ENCODE measurements at places on chromosomes 5 and 9.

- peak; percentile 89 for DNase-seq
Measured at GRCh38 chr5:138459311-138459933, 5.9 kb upstream of the EGR1 start.

DNA sequence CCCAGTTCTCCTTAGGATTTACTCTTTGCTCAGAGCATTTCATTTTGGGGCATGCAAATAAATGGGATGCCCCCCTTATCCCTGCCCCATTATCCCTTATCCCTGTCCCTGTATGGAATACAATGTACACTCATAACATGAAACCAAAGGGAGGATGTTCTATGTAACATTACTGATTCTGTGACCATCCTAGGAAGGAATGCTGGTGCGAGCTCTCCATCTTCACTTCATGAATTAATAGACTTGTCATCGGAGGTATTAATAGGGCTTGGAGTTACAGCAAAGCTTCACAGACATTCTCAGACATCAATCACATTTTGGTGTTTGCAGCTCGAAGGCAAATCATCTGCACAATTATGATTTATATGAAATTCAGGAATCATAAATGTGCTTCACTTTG is 20.4 kb upstream of the PIK3R1 start:
- no peak for DNase-seq

DNA sequence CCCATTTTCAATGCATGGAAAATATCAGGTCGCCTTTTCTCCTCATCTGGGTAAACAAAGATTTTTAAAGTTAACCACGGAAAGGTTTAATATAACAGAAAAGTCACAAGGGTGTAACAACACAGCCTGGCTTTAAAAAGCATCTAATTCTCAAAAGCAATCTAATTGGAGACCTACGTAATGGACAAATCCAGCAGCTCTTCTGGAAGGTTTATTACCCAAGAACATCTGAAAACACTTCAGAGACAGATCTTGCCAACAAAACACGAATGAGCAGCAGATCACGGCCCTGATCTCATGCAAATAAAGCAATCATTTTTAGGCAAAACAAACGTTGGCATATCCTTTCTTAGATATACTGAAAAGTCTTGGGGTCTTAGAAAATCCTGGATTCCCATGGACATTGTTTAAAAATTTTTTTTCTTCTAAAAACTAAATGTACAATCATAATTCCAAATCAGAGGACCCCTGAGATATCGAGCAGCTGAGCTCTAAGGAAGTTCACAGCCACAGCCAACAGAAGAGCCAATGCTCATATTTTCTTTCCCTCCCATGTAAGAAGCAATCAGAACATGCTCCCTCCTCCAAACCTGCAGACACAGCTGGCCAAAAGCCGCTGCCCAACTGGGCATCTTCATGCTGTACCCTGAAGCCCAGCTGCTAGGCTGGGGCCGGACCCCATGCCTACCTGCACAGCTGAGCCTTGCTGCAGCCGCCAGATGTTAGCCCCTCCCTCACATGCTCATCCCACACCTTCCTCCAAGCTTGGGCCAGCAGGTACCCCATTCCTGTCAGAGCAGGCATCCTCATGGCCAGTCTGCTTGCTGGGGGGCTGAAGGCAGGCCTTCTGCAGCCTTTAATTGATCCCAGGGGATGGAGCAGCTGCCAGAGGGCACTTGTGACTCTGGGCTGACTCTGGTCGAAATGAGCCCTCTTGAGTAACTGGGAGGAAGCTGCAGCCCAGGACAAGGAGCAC is 11.2 kb downstream of the ANKS6 start:
- DNase-seq: no peak

GRCh38 chr5:4879693-4880303 is 260.3 kb upstream of the ADAMTS16 start:
- DNase-seq: peak; percentile 72

DNA sequence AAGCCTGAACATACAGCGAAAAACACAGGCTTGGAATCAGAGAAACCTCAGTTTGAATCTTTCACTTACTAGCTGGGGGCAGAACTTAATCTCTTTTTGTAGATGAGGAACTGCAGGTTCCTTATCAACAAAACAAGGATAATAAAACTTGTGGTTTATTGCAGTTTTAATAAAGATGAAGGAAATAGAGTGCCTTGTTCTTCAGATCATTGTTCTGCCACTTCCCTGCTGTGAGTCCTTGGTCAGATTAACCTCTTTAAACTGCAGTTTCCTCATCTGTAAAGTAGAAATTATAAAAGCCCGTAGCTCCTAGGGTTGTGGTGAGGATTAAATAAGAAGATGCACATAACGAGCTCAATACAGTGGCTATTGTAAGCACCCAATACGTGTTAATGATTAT is 57.4 kb downstream of the FEM1C start:
- DNase-seq: no peak

DNA sequence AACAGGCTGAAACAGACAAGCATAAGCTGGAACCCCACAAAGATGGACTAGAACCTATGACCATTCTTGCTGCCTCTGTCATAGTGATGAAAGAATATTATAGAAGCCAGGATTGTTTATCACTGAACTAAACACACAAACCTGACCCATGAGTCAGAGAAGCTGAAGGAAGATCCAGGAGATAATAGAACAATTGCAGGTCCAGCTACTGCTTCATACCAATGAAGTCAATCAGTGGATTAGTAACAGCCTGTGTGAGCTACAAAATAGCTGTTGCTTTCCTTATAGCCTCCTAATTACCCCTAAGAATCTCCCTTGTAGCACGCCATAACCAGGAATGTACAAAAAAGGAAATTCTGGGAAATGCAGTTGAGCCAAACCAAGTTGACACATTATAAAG is 459.9 kb upstream of the ZNF462 start:
- no peak for DNase-seq

GRCh38 chr5:178207183-178207916 is 3.0 kb downstream of the HNRNPAB start:
- DNase-seq: no peak

DNA sequence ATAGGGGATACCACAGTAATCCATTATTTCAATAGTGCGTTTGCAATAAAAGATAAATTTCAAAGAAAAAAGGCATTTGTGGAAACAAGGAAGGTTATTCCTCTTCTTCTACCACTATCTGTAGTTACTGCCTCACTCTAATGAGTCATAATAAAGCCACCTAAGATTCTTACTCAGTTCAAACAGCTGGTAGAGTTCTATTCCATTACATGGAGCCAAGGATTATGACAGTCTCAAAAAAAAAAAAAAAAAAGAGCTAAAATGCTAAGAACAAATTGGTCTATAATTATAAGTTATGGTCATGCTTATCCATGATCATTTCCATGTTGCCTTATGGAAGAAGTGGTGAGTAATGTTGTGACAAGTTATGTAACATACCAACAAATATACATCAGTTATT is 46.3 kb downstream of the DENND1A start:
- DNase-seq: no peak

DNA sequence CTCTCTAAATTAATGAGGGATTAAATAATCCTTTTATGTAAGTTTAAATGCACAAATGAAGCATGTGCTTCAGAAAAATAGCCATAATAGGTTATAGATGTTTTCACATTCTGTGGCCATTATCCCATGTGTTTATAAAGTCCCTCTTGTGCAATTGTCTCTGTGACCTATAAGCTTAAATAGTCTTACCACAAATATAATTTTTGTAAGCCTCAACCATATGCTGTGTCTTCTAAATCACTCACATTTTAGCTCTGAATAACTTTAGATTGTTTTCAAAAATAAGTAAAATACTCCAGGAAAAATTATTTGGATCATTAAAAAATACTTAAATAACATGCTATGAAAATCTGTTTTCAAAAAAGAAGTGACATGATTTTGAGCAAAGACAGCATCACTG is 1894.7 kb downstream of the MAT2B start:
- no peak for DNase-seq

DNA sequence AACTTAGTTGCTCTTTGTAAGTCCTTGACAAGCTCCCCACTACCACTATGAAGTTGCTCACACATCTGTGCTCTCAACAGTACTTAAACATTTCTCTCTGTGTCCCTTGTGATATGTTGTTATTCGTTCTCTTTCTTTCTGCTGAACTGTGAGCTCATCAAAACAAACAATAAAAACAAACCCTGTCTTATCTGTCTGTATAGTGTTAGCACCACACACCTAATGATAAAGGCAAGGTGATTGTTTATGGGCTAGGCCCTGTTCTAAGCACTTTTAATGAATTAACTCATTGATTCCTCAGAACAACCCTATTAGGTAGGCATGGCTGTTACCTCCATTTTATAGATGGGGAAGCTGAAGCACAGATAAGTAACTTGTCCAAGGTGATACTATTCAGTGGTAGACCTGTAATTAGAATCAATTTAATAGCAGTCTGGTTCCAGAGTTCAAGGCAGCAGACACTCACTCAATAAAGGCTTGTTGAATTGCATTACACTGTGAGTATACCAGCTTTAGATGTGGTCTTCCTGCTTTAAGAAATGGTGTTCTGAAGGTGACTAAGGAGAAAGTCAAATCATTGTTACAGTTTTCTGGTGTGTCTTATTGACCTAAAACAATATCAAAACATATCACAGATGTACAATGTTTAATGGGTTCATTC is 153.6 kb upstream of the ELL2 start:
- DNase-seq: no peak

DNA sequence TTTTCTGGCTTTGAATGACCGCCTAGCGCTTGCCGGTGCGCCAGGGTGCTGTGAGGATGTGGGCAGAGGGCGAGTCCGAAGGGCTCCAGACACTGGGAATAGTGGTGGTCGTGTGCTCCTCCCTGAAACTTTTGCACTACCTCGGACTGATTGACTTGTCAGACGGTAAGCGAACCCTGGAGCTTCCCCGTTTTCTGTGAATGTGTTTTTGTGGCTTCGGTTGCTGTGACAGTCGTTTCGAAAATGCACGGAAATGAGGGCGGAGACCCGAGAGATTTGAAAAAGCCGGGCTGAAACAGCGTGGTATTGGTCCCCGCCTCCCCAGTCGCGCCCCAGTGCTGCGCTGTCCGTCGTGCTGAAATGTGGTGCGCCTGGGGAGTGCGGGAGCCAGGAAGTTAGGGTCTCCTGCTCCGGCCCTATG is 102.5 kb upstream of the GABRP start:
- DNase-seq: peak; percentile 64

DNA sequence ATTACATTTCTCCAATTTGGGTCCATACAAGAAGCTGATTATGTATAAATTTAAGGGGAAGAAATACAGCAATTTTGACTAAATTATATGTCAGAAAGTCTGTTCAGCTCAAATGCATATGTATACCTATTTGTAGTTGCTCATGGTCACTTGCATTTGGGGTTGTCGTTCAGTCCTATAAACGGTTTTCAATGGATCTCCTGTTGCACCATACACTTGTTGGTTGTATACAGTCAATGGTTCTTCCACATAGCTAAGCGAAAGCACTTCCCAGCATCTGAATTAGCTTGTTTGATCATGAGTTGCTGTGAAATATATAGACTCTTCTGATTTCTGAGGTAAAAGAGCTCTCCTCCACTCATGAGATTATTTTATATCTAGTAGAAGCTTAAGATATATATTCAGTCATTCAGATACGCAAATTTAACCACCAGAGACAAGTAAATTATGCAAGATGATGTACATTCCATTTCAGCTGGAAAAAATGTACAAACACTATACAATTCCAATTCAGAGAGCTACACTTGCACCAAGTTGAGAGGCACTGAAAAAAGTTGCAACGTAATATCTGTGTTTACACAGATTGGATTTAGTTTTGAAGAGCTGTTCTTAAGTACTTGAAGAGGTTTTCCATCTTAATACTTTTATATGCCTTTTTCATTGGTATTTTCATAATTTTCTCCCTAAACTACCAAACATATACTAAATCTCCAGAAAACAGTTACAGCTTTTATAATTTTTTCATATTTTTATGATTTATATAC is 64.4 kb upstream of the POU5F2 start:
- no peak for DNase-seq

Data from activated T-cell treated with anti-CD3 and anti-CD28 coated beads, Interleukin-2, amount 50 U/mL, for 48 hours (primary cell).